Activated CD4-positive, alpha-beta T cell treated with anti-CD3 and anti-CD28 coated beads, Interleukin-2, amount 10 ng/mL, durations not matched to agents 24 days and 14 days (primary cell): ENCODE measurements at places on chromosomes 11 and 22. TPM values are rescaled to one million over a fixed set of nuclear protein-coding genes. Genes with fewer than 3 reads are reported as not detected.

DNA sequence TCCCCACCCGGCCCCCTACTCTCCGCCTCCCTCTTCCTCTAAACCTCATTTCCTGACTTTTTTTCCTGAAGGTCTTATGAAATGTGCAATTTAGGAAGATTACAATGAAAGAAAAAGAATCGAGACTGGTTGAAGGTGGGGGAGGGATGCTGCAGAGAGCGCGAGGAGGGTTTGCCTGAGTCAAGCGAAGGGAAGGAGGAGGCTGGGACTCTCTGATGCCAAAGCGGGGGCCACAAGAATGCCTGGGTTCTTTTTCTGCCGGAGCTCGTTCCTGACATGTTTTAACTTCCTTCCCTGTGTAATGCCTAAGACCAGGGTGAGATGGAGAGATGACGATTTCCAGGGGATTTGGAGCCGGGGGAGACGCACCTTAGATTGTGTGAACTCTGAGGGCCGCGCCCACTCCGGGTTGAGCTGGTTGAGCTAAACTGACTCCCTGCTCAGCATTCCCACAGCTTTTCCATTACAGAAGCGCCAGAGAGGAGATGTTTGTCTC, 270.5 kb upstream of the SORL1-AS1 start:
- H3K4me1 ChIP-seq, result no peaks in the 10 kb centered on the region
- no peaks in the 10 kb centered on the region for H3K36me3 ChIP-seq
- DNase-seq, result no peak
- no peak overlapping the region for H3K4me3 ChIP-seq

The APOBEC3B gene
- 25.4 and 26.1 TPM in 2 replicates for total RNA-seq

The MYOD1 gene
- not detected in 2 replicates for total RNA-seq

DNA sequence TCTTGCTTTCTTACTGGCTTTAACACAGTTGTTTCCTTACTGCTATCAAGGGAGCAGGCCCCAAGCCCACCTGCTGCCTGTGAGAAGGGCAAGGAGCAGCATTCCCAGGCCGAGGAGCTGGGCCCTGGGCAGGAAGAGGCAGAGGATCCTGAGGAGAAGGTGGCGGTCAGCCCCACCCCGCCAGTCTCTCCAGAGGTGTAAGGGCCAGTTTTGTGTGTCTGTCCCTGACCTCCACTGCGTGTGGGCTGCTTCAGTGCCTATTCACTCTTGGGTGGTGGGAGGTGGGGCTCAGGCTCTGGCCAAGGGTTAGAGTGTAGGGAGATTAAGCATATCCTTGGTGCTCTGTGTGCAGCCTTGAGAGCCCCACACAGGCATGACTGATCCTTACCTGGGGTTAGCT, 55.1 kb downstream of the CEP164 start:
- no peaks in the 10 kb centered on the region for H3K27me3 ChIP-seq
- DNase-seq, result no peak
- H3K4me1 ChIP-seq, result no peaks in the 10 kb centered on the region
- no peak overlapping the region for H3K4me3 ChIP-seq
- peaks cover 8% of the 10 kb centered on the region for H3K36me3 ChIP-seq
- H3K27ac ChIP-seq, result no peak overlapping the region

The CREB3L1 gene
- total RNA-seq, result 0.09 and 0.17 TPM in 2 replicates

GRCh38 chr11:69965821-69966582, 112.1 kb upstream of the ANO1 start:
- H3K4me3 ChIP-seq, result no peak overlapping the region
- no peak overlapping the region for H3K27ac ChIP-seq
- DNase-seq, result no peak
- peaks cover 6% of the 10 kb centered on the region for H3K4me1 ChIP-seq
